Germinal center (tissue), 1 donor: ENCODE measurements at places on chromosomes 3 and 15.

- DNase-seq, result no peak
These were observed 20.7 kb upstream of the SLC28A1 start for GRCh38 chr15:84863565-84864443.

DNA sequence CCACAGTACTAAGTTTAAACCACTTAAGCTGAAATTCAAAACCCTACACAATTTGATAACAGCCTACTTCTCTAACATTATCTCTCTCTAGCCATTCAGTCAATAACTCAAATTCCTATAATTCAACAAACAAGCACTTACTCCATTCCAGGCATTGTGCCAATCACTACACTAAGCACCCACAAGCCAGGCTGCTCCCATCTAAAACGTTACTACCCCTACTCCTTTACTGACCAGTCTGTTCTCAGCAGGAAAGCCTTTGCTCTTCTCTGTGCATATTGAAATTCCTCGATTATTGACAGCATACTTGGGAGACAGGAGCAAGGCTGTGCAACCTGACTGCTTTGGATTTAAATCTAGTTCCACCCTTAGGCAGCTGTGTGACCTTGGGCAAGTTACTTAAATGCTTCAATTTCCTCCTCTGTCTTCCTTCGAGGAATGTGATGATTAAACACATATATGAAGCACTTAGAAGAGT lies 177.2 kb upstream of the THBS1 start:
- no peak for DNase-seq

DNA sequence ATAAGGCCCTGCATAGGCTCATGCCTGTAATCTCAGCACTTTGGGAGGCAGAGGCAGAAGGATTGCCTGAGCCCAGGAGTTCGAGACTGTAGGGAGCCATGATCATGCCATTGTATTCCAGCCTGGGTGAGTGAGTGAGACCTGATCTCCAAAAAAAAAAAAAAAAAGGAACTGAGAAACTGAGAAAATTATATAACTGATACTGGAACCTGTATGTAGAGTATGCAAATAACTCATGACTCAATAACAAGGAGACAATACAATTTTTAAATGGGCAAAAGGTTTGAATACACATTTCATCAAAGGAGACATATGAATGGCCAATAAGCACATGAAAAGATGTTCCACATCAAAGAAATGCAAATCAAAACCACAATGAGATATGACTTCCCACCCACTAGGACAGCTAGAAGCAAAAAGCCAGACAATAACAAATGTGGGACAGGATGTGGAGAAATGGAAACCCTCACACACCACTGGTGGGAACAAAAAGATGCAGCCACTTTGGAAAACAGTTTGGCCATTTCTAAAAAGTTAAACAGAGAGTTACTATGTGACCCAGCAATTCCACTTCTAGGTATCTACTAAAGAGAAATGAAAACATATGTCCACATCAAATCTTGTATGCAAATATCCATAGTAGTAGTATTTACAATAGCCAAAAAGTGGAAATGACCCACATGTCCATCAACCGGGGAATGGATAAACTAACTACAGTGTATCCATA lies 70.7 kb downstream of the IQSEC1 start:
- DNase-seq, result no peak

DNA sequence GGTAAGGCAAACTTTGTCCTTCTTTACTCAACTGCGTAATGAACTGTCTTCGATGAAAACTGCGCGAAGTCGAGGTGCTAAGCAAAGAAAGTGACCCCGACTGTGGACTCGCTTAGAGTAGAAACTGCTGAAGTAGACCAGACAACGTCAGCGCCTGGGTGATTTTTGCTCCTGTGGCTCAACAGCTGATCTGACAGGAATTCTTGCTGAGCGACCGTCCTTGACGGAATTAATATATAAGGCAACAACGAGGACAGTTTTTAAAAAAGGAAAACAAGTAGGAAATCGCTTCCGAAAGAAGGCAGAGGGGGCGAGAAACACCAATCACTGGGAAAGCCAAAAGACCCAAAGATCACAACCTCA lies 541 bp downstream of the RPS27L start:
- DNase-seq, result peak; percentile 17

GRCh38 chr15:38134252-38134651 lies 118.4 kb upstream of the SPRED1 start:
- DNase-seq, result no peak

DNA sequence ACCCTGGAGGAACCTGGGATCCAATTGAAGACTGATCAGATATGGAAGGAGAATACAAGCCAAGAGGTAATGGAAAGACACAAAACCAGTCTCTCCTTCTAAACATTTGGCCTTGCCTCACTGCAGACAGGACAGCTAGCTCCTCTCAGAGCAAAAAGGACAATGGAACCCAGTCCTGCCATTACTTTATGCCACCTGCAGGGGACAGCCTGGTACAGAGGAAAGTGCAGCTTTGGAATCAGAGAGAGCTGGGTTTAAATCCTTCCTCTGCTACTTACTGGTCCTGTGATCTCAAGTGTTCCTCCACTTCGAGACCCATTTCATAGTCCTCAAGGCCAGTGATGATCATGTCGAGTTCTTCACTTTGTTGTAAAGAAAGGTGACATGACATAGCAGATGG lies 159.4 kb upstream of the SMAD3 start:
- no peak for DNase-seq

DNA sequence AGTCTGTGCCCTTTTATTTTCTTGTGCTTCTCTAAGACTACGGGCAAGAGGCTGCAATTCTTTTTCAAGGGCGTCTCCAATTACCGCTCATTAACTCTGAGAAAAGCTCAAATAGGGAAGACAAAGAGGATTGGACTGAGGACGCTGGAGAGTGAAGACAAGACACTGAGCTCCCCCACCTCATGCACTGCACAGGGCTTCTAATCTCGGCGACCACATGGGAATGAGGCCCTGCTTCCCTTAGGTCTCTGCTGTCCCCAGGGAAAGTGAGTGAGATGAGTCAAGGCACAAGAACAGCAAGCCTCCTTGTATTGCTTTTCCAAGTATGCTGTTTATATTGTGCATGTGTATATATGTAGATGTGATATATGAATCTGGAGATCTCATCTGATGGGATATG lies 392.2 kb upstream of the CFAP20DC start:
- DNase-seq, result no peak

DNA sequence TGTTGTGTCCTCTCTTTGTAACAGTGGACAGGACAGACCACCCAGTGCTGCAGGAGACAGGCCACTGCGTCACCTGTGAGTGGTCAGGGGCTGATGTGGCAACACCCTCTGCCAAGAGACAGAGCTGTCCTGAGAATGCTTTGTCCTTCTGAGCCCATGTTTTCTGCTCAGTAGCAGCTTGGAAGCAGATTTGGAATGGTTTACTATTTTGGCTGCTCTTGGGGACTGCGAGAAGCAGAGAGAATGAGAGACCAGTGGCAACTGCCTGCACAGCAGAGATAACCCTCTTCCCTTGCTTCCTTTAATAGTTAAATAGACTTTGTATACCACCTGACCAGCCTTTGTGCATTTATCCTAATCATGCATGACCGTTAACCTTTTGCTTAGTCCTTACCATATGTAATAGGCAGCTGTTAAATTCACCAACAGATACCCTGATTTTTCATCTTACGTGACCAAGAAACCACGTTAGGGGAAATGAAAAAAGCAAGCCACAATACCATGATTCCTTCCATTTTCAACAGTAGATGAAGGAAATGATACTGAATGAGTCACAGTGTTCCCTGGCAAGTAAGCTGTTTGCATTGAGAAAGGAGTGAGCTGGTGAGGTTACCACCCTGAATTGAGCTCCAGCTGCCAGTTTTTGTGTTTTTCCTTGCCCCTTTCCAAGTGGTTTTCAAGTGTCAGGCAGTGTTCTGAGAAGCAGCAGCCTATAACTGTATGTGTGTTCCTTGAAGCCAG lies 35.5 kb downstream of the B3GALNT1 start:
- DNase-seq, result peak; percentile 69

DNA sequence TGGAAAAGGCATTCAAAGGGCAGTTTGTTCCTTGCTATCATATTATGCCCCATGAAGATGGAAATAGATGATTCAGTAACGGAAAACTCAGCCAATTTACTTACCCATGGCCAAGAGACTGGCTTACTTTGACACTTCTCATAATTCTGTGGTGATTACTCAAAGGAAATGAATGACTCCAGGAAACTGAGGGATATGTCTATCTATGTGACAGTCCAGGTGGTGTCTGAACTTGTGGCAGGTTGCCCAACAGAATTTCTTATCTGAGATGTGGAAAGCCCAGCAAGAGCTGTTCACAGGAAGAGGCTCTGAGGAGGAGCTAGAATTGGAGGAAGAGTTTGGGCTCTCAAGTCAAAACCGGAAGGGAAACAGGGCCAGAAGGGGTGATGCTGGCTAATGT lies 91.2 kb downstream of the KCNAB1 start:
- DNase-seq, result no peak

DNA sequence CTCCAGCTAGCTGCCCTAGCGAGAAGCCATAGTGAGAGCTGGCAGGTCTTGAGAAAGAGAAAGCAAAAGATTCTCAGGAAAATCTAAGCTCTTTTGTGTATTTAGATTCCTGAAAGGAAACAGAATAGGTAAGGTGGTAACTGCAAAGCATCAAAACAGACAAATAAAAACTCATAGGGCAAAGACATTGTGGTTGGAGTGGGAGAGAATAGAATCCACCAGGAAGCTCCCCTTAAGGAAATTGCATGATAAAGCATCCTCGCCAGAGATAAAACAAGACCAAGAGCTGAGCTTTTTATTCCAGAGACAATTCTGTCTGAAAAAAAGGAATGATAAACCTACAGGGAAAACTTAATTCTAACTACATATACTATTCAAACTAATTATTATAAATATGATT lies 232.6 kb downstream of the SI start:
- no peak for DNase-seq

DNA sequence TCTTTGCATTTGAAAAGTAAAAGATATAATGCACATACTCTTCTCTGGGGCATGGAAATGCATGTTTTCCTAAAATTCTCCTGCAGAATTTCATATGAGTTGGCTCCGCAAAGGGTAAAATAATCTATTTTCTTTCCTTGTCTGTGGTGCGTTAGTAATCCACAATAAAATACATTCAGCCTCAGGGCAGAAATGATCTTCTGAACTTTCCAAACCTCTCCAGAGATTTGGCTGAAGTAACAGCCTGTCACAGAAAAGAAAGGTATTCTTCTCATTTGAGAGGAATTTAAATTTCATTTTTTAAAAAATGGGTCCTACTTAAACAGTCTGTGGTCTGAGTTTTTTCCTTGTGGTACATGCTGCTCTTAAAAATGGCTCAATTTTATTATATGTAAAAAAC lies 182.7 kb upstream of the DCBLD2 start:
- no peak for DNase-seq

DNA sequence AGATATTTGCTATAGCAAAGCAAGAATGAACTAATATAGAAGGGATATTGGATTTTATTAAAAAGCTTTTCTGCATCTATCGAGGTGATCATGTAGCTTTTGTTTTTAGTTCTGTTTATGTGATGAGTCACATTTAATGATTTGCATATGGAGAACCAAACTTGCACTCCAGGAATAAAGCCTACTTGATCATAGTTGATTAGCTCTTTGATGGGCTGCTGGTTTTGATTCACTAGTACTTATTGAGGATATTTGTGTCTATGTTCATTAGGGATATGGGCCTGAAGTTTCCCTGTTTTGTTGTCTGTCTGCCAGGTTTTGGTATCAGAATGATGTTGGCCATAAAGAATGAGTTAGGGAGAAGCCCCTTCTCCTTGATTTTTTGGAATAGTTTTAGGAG lies 310.7 kb downstream of the ARPP21 start:
- DNase-seq, result no peak

DNA sequence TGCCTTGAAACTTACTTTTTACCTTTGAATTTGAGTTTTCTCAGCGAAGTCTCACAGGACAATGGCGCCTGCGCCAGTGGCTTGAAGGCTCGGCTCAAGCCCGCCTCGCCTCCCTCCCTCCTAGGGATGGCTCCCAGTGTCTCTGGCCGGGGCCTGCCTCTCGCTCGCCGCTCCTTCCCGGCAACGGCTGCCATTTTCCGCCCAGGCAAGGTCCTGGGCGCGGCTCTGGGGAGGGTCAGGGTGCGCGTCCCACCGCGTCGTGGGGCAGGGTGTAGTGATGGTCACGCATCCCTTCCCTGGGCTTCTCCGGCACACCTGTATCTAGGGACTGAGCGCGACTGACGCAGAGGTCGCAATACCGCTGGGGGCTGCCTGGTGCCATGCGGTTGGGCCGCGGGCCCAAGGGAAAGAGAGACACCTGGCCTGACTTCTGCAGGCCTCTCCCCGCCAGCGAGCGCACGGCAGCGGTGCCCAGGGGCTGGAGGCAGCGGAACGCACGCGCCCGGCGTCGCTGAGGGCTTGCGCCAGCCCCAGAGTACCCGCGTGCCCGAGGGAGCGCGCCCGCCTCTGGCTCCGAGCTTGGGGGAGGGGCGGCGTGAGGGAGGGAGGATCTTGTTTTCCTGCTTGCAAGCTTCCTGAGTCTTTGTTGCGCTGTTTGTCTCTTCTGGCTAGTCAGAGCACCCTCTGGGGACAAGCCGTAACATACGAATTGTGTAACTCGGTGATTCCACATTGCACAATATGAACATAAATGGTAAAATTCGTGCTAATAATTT lies 20.7 kb upstream of the FEM1B start:
- peak; percentile 41 for DNase-seq

GRCh38 chr3:120468635-120469295 lies 18.0 kb upstream of the FSTL1 start:
- no peak for DNase-seq

- no peak for DNase-seq
These were observed 13.0 kb downstream of the ADAMTS17 start for GRCh38 chr15:100328796-100329195.

DNA sequence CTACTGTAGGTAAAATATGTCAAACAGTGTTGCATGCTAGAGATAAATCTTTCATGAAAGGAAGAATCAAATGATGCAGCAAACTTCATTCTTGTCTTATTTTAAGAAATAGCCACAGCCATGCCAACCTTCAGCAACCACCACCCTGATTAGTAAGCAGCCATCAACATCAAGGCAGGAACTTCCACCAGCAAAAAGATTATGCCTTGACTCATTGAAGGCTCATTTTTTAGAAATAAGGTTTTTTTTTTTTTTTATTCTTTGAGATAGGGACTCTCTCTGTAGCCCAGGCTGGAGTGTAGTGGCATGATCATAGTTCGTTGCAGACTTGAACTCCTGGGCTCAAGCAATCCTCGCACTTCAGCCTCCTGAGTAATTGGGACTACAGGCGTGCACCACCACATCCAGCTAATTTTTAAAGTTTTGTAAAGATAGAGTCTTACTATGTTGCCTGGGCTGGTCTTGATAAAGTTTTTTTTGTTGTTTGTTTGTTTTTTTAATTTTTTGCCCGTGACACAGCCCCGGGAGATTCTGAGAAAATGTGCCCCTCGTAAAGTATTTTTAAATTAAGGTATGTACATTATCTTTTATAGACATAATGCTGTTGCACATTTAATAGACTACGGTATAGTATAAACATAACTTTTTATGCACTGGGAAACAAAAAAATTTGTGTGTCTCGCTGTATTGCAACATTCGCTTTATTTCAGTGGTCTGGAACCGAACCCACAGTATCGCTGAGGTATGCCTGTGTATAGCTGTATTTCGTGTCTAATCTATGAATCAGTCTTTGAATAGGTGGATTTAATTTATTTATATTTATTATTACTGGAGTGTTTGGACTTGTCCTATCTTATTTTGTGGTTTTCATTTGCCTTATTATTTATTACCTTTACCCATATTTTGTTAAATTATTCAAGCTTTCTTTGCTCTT lies 23.3 kb downstream of the SNRK start:
- no peak for DNase-seq
